ENCODE measurements at places on chromosomes 13 and 19.

GRCh38 chr19:53365899-53366493, 491 bp downstream of the ZNF525 start:
- peak; percentile 79 for DNase-seq

DNA sequence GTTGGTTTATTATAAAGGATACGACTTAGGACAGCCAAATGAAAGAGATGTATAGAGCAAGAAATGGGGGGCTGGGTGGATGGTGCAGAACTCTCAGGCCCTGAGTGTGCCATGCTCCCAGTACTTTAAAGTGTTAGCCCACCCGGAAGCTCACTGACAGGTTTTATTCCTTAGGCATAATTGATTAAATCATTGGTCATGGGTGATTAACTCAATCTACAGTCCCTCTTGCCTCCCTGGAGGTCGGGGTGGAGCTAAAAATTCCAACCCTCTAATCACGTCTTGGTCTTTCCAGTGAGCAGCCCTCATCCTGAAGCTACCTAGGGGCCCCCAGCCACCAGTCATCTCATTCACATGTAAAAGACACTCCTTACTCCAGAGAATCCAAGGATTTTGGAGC, 9.9 kb upstream of the LEUTX start:
- DNase-seq: no peak

- DNase-seq: no peak
Measured at GRCh38 chr13:108597943-108598342, 31.5 kb upstream of the MYO16 start.

GRCh38 chr13:102197193-102197592, 204.7 kb downstream of the FGF14 start:
- no peak for DNase-seq

DNA sequence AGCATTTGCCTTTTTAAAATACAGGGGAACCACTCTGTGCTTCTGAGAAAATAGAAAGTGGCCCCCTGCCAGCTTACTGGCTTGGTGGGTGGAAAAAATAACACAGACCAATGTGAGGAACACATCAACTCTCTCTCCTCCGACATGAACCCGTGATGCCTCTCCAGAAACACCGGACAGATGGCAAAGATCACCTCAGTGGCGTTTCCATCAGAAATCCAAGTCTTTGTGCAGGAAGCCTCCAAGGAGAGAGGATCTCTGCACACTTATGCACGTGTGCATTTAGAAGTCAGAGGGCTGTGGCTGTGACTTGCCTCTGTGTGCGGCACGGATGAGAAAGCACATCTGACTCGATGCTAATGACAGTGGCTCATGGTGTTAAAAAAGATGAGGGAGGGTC, 112.3 kb upstream of the KLF12 start:
- DNase-seq: peak; percentile 69

Data from activated effector memory CD4-positive, alpha-beta T cell treated with anti-CD3 and anti-CD28 coated beads, Interleukin-2, amount 50 U/mL, for 16 hours (primary cell).